ENCODE measurements at places on chromosomes 13 and 19.

DNA sequence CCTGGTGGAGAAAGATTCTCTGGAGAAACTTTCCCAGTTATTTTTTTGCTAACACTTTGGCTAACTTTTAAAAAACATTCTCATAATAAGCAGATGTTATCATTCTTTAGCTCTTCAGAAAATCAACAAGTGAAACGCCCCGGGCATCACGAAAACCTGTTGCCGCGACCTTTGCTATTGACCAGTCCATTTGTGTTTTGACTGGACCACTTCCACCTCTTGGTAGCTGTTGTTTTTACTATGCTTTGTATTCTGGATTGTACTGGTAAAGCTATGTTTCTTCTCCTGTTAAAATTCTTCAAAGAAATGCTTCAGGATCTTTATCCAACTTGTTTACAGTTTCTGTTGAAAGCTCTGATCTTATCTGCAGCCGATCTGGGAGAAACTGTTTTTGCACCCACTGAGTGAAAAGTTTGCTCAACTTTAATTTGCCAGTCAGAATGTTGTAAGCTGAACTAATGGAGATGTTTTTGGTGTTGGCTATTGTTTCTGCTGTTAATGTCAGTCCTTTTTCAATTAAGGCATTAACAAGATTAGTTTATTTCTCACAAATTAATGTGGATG is 23.3 kb downstream of the UFM1 start:
- ATAC-seq, result no peak

DNA sequence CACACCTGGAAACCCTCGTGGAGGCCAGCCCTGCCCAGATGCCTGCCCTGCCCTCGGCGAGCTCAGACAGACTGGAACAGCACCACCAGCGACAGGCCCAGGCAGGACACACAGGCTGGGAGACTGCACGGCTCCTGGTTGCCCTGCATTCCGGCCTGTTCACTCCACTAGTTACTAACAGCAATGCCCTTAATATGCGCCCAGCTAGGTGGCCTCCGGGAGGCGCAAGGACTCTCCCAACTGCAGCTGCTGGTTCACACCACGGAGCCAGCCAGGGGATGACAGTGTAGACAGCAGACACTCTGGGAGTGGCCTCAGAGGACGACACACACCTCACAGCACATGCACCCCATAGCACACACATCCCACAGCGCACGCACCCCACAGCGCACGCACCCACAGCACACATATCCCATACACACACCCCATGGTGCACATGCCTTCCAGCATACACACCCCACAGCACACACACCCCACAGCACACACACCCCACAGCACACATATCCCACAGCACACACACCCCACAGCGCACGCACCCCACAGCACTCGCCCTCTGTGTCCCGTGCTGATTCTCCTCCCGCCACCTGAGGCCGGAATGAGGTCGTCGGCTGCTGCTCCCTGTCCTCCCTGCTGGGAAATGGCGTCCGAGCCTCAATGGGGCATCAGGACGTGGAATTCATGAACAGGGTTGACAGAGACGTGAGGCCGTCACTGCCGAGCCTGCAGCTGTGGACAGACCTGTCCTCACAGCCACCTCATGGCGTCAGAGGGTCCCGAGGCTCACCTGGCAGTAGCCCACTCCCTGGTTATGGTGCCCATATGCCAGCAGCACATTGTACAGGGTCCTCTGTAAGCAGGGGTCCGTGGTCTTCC is 13.6 kb downstream of the GRTP1 start:
- ATAC-seq, result peak; percentile 96

DNA sequence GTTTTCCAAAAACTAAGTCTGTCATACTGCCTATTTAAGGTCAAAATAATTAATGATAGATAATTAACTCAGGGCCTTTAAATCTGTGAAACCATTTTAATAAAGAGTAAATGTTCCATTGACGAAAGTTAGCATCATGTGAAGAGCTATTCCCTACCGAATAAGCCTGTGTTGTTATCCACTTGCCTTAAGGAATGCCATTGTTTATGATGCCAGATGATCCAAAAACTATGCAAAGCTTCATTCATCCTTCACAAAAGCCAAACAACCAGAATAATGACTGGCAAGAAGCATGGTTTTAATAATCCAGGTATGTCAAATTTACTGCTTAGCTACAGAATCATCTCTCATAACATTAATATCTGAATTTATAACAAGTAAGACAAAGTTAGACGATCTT is 6.5 kb upstream of the GPC6 start:
- ATAC-seq, result no peak

DNA sequence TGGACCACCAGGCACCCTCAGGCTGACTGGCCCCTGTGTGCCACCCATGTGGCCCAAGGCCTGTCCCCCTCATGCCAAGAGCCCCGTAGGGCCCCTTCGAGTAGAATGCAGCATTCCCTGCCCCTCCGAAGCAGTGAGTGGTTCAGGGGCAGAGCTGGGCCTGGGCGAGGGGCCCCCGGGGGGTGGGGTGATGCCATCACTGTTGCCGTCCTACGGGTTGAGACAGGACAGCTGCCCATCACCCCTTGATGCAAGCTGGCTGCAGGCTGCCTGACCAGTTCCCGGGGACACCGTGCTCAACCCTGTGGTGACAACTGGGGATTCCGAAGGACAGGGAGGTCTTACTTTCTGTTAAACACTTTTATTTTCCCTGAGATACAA is 4.7 kb downstream of the SBNO2 start:
- no peak for ATAC-seq

- peak; percentile 63 for ATAC-seq
These were observed 135.7 kb downstream of the LMO7 start for GRCh38 chr13:75771818-75772217.

GRCh38 chr19:38701455-38702063 is 42.7 kb downstream of the CAPN12 start:
- ATAC-seq, result no peak

All from esophagus mucosa (tissue), 1 donor.